ENCODE measurements at places on chromosomes 1 and 21. TPM values are rescaled to one million over a fixed set of nuclear protein-coding genes. Genes with fewer than 3 reads are reported as not detected.

TRPM2 gene
- total RNA-seq: not detected

CELSR2 gene
- total RNA-seq: 0.44 TPM

ERG gene
- total RNA-seq: 1.3 TPM

CYB561D1 gene
- total RNA-seq: 3.8 TPM

CFAP126 gene
- total RNA-seq: not detected

FMO2 gene
- total RNA-seq: 98.5 TPM

LDLRAD2 gene
- total RNA-seq: 0.98 TPM

MAP10 gene
- 1.4 TPM for total RNA-seq

OR14K1 gene
- not detected for total RNA-seq

RHOU gene
- total RNA-seq: 17.7 TPM

Data from cardiac ventricle fibroblast (primary cell).